ENCODE measurements at places on chromosomes 4 and X. TPM values are rescaled to one million over a fixed set of nuclear protein-coding genes. Genes with fewer than 3 reads are reported as not detected.

DNA sequence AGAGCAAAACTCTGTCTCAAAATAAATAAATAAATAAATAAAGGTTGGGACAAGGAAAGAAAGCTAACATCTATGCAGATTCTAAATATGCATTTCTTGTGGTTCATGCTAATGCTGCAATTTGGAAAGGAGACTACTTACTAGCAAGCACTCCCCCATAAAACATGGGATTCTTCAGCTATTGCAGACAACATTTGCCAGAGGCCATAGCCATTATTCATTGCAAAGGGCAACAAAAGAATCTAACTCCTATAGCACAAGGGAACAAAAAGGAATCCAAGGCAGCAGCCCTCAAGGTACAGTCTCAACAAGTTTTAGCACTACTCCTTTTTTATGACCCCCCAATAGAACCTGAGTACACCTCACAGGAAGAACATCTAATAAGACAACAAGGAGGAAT is 8.0 kb upstream of the HERC5 start:
- DNase-seq: no peak

GRCh38 chr4:130044788-130045531 is 949.0 kb downstream of the C4orf33 start:
- DNase-seq: no peak

DNA sequence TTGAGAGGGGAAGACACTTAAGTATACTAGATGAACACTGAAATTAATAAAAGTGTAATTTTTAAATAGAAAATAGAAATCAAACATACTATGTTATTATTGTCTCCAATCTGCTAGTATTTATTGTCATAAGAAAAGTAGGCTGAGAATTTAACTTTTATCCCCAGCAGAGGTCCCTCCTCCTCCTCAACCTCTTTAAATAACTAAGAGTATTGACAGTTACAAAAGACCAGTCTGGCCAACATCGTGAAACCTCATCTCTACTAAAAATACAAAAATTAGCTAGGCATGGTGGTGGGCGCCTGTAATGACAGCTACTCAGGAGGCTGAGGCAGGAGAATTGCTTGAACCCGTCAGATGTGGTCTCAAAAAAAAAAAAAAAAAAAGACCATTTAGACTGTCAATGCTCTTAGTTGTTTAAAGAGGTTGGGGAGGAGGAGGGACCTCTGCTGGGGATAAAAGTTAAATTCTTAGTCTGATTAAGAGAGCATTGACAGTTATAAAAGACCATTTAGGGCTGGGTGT is 4.2 kb downstream of the SLC30A9 start:
- no peak for DNase-seq

DNA sequence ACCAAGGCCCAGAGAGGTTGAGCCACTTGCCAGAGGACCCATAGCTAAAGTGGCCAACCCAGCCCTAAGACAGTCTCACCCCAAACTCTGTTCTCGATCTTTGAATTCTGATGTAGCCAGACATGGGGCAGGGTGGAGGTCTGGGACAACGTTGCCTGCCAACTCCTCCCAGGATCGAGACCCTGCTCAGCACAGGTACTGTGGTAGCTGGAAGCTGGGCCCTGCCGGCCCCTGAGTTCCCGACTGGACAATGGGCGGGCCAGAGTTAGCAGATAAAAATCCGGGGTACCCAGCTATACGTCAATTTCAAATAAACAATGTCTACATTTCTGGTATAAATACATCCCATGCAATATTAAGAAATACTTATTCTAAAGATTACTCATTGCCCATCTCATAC is 35.3 kb downstream of the ADRA2C start:
- DNase-seq: no peak

DNA sequence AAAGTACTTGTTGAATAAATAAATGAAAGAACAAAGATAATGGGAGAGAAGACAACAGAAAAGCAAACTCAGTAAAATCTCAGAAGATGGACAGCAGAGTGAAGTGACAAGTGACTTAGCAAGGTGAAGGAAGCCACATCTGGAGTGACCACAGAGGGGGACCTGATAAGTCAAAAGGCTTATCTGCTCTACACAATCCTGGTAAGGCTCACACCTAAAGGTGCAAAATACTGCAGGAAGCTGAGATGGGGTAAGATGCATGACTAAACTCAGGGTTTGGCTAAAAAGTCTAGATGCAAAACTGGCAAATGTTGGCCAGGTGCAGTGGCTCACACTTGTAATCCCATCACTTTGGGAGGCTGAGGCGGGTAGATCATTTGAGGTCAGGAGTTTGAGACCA is 22.2 kb downstream of the TRMT2B start:
- no peak for DNase-seq

DNA sequence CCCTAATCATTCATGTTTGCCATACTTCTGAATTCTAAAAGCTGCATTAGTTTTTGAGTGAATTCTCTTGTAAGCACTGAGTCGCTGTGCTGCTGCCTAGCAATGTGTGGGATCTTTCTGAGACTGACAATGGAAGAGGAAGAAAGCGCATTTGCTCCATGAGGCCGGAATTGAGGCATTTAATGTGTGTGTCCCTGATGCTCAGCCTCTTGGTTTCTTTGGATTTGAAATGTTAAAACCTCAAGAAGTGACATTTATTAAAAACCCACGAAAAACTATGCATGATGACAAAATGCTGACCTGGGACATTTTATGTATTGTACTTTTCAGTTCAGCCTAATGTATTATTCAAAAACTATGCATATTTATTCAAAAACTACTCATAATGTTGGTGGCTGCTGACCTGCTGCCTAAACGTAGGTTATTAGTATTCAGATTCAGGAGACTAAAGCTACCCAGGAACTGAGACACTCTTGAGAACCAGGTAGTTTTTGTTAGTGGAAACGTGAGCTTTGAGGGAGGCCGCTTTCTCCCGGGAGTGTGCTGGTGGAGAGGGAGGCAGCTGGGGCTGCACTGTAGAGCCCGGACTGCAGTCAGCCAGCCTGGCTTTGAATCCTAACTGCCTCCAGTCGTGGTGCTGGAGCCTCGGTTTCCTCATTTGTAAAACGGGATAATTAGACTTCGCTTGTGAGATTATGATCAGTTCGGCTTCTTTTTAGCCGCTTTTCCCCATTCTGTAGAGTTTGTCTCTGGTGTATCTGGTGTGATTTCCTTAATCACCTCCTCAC is 11.3 kb downstream of the RGS12 start:
- no peak for DNase-seq

CISD2 gene
- polyA plus RNA-seq: 62.1 TPM

CT83 gene
- not detected for polyA plus RNA-seq

MAGEA10 gene
- polyA plus RNA-seq: 0.06 TPM

SH2D1A gene
- polyA plus RNA-seq: 0.30 TPM

STK32B gene
- 25.6 TPM for polyA plus RNA-seq

All from spinal cord (tissue), 10 donors.